ENCODE measurements at places on chromosomes 2 and 18.

GRCh38 chr2:189830510-189830909, 46.3 kb downstream of the PMS1 start:
- DNase-seq = no peak

DNA sequence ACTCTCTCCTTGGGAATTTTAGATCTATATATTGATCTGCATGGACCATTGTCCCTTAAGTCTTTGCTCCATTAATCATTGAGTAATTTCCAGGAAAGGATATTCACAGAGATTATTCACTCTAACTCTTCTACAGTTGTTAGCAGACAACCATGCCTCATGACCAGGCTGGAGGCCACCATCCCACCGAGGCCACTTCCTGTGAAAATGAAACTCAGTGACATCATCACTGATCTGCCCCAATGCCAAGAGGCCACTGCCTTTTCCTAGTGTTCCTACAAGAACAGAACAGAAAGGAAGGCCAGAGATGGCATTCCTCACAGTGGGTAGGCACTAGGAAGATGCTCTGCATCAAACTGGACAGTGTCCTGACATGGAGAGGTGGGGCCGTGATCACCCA, 161.3 kb downstream of the DTNA start:
- no peak for DNase-seq

- no peak for DNase-seq
These were observed 62.8 kb downstream of the TMEM237 start for GRCh38 chr2:201580486-201580885.

DNA sequence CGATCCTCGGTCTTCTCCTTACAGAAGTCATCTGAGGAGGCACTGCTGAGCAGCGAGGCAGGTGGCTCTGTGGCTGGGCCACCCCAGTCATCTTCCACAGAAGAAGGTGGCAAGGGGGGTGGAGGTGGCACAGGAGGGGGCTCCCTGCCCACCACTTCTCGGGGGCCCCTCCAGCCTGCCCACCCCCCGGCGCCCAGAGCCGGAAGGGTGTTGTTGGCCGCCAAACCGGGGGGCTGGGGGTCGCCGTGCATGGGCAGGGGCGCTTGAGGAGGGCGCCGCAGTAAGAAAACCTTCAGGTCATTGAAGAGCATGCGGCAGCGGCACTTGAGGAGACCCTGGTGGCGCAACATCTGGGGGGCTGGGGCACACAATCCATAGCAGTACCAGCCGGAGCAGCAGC, 2.5 kb downstream of the MARCHF4 start:
- DNase-seq = no peak

DNA sequence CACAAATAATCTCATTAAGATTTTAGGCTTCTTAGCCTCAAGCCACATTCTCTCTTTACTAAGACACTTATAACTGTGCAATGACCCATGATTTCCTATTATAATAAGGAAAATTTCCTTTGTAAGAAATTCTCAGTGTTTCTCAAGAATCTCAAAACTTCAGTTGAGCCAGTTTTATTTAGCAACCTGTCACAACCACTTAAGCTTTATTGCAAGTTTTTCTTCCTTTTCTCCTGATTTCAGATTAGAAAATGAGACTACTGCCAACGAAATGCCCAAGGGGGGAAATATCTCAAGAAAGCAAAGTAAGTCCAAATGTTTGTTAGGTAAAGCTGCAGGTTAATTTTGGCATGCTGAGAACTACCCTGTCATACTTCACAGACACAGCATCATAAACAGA, 178.5 kb downstream of the THADA start:
- DNase-seq = no peak

GRCh38 chr18:28804512-28805202, 627.7 kb upstream of the CDH2 start:
- no peak for DNase-seq

DNA sequence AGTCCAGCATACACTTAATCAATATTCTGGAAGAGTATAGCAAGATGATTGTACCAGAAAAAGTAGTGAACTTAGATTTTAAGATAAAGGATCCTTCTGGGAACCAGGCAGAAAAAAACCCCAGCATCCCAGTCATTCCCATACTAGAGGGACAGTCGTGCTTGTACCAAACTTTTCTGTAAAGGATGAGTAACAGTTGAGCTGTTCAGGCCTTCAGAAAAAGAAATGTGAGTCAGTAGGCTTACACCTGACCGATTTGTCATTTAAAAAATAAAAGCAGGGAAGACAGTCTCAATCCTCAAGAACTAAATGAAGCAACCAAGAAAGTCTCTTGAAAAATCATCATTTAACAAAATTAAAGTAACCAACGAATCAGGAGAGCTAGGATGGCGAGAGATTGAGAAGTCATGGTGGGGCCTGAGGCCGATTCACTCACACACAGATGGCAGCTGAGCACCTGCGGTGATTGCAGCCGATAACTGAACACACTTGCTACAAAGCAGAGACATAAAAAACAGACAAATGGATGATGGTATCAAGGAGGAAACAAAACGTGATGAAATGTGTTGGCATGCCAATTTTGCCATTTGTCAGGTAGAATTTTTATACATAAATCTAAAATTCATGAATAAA, 170.0 kb upstream of the ALKAL2 start:
- no peak for DNase-seq

- no peak for DNase-seq
These were observed 114.0 kb downstream of the STPG4 start for GRCh38 chr2:47041063-47041462.

DNA sequence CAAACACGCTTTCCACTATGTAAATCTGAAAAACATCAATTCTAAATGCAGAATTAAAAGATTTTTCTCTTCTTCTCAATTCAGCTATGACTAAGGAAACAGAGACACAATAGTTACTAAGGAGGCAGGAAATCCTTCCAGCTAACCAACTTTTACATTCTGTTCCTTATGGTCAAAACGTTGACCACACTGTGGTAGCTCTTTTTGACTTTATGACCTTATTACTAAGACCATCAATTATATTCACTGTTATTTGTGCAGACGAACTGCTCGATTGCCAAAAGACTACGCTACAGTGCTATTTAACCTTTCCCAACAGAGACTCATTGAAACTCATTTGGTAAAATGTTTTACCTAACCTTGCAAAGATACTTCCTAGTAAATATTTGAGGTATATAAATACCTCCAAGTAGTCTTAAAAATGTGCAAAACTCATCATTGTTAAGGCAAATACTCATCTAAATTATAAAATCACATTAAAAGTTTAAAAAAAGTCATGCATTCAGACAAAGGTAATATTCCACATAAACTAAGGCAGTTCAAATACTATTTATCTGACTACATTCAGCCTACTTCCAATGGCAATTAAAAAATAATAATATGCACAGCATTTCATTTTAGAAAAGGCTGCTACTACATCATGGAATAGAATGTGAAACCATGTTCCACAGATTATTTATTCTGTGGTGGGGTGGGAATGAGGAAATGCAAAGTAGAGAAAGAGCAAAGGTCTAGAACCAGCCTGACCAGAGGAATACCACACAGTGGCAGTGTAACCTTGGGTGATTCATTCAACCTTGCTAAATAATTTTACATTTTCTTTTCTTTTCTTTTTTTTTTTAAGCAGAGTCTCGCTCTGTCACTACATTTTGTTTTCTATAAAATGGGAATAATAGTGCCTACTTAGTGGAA, 139.9 kb downstream of the THADA start:
- DNase-seq = no peak

DNA sequence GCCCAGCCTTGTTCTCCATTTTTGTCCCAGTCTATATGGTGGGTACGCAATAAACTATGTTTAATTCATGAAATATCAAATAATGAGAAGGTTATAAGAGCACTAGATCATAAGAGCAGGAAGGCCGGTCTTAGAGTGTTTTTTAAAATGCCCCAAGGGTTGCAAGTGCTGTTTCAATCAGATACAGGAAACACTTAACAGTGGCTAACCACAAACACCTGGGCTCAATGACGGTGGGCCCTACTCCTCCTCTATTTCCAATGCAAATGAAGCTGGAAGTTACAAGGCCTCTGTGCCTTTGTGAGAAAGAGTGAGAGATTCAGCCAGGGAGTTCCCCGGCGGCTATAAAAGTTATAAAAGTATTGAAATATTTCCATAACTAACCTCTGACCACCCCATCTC, 18.9 kb upstream of the WDR33 start:
- peak; percentile 39 for DNase-seq

GRCh38 chr2:176747928-176748327, 464.7 kb upstream of the HNRNPA3 start:
- no peak for DNase-seq

- no peak for DNase-seq
These were observed 132.9 kb downstream of the FMNL2 start for GRCh38 chr2:152467677-152468410.

DNA sequence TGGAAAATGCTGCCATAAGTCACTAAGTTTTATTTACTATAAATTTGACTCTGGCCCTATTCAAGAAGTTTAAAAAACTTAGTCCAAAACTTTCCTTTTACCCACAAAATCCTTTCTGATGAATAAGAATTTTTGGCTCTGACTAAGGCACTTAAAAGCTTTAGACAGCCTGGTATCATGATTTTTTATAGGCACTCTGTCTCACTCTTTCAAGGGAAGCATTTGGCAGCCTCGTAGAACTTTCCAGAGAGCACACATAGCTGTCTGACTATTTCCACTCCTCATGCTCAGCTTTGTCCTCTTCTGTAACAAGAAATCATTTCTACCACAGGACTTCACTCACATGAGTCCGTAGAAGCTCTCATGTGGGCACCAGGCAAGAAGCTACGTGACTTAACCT, 32.3 kb upstream of the XDH start:
- no peak for DNase-seq

DNA sequence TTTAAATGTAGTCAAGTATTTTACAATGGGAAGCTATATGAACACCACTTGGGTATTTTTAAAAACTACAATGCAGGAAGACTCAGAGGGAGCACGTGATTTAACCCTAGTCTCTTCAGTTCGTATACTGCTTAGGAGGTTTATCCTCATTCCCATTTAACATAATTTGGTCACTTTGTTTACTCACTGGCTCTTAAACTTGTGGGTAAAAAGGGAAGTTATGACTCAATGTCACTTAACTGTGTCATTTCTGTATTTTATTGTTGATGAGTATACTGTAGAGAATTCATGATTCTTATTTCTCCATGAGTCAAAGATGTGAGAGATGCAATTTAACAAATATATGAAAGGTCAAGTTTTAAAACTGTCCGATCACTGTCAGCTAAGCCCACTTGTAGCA, 48.2 kb downstream of the SLC66A3 start:
- no peak for DNase-seq

GRCh38 chr2:202172439-202173211, 65.8 kb downstream of the SUMO1 start:
- DNase-seq = no peak

- no peak for DNase-seq
These were observed 2.0 kb downstream of the CDC42EP3 start for GRCh38 chr2:37669446-37669845.

GRCh38 chr2:54666634-54667265, 56.7 kb upstream of the EML6 start:
- no peak for DNase-seq

- no peak for DNase-seq
These were observed 100.2 kb upstream of the CDC42EP3 start for GRCh38 chr2:37771600-37772088.

GRCh38 chr2:70360661-70361270, 58.9 kb upstream of the FAM136A start:
- no peak for DNase-seq

- no peak for DNase-seq
These were observed 145.2 kb downstream of the BCL11A start for GRCh38 chr2:60408207-60408606.

- no peak for DNase-seq
These were observed 17.7 kb downstream of the IWS1 start for GRCh38 chr2:127508631-127509034.

- no peak for DNase-seq
These were observed 17.1 kb upstream of the CAVIN2 start for GRCh38 chr2:191863988-191864387.

GRCh38 chr2:152647552-152647951, 69.7 kb downstream of the PRPF40A start:
- no peak for DNase-seq

DNA sequence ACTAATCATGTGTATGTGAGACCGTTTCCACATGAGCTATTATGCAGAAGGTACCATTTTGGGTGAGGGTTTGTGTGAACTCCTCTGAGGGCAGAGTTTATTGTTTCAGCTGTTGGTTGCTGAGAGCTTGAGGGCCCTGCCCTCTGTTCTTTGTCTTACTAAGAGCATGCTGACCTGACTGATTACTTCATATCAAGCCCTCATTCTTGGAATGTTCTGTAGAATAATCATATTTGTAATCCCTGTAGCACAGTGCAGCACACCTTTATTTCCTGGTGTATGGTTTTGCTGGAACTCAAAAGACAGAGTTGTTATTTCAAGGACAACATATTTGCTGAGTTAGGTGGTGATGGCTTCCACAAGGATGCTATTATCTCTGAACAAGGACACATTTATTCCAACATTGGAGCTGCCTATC, 118.5 kb downstream of the GALNT3 start:
- no peak for DNase-seq

- DNase-seq = no peak
These were observed 496.1 kb upstream of the RAB6C start for GRCh38 chr2:129483366-129483765.

Data from activated CD8-positive, alpha-beta memory T cell treated with anti-CD3 and anti-CD28 coated beads, Interleukin-2, amount 50 U/mL, for 4 hours (primary cell).